ENCODE measurements at places on chromosomes 5 and 9.

DNA sequence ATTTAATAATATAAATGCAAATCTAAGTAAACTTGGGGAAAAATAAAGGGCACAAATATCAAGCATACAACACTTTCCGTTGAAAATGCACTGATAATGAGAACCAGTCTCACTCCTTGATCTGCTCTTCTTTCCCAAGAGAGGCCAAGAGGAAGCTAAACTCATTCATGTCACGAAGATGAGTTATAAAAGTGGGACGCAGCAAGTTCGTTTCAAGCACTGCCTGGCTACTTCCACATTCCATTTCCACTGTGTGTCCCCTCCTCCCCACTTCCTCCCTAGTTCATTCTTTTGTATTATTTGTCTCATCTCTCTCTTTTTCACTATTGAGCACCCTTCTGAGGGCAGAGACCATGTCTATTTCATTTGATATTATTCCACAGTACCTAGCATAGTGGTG is 158.1 kb downstream of the SLC24A2 start:
- DNase-seq = no peak

DNA sequence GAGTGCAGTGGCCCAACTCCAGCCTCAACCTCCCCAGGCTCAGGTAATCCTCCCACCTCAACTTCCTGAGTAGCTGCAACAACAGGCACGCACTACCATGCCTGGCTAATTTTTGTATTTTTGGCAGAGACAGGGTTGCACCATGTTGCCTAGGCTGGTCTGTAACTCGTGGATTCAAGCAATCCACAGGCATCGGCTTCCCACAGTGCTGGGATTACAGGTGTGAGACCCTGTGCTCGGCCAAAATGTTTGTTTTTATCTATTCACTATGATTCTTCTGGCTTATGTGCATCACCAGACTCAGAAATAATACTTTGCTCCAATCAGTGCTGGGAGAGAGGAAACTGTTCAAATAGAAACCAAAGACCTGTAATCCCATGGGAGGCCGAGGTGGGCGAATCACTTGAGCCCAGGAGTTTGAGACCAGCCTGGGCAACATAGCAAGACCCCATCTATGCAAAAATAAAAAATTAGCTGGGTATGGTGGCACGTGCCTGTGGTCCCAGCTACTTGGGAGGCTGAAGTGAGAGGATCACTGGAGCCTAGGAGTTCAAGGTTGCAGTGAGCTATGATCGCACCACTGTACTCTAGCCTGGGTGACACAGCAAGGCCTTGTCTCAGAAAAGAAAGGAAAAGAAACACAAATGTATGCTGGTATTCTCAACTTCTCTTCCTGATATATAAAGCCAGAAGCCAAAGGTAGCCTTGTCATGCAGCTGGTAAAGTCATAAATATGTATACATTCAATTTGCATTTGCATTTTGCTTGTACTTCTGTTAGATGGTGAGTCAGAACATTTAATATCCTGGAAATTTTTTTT is 4.5 kb downstream of the PIP5K1B start:
- DNase-seq = no peak

DNA sequence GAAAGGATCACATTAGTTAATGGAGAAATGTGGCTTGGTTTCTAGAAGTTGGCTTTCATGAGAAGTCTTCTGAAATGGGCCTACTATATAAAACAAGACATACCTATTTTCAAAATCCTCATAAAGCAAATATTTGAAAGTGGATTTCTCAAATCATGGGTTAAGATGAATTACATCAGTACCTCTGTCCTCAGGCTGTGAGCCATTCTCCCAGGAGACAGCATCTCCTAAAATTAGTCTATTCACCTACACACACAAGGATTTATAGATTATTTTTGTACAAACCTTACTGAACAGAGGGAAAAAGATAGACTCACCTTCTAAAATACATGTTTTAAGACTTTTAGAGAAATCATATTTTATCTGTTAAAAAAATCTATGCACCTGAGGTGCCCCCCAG is 32.1 kb upstream of the SPOCK1 start:
- no peak for DNase-seq

- DNase-seq = no peak
These were observed 47.3 kb downstream of the FSTL4 start for GRCh38 chr5:133564921-133565565.

- DNase-seq = no peak
These were observed 85.1 kb downstream of the BRINP1 start for GRCh38 chr9:119284118-119284517.

DNA sequence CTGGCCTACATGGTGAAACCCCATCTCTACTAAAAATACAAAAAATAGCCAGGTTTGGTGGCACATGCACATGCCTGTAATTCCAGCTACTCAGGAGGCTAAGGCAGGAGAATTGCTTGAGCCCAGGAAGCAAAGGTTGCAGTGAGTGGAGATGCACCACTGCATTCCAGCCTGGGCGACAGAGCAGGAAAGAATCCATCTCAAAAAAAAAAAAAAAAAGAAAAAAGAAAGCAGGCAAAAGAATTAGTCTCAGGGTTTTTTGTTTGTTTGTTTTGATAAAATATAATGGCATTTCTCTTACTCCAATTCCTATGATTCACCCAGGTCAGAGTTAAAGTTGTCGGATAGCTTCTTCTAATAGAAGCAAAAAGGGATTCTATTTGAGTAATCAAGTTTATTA is 67.0 kb upstream of the ATG10 start:
- no peak for DNase-seq

GRCh38 chr5:88944751-88945531 is 62.0 kb upstream of the MEF2C start:
- DNase-seq = no peak

DNA sequence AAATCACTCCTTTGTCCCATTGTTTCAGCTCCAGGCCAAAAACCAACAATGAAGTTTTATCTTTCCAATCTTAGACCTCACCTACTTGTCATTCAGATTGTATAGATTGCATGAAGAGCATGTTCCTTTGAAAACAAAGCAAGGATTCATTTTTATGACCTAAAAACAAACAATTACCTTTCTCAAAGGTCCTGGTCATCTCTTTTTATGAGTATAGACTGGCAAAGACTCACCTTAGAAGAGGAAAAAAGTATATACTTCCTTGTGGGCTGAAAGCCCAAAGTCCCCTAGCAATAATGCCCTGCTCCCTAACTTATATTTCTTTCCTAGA is 28.4 kb upstream of the TLE1 start:
- DNase-seq = no peak

GRCh38 chr5:174623433-174624019 is 100.9 kb upstream of the MSX2 start:
- DNase-seq = no peak

- no peak for DNase-seq
These were observed 223.8 kb downstream of the SEC61B start for GRCh38 chr9:99445920-99446319.

GRCh38 chr5:179226696-179227095 is 118.6 kb downstream of the ADAMTS2 start:
- no peak for DNase-seq

DNA sequence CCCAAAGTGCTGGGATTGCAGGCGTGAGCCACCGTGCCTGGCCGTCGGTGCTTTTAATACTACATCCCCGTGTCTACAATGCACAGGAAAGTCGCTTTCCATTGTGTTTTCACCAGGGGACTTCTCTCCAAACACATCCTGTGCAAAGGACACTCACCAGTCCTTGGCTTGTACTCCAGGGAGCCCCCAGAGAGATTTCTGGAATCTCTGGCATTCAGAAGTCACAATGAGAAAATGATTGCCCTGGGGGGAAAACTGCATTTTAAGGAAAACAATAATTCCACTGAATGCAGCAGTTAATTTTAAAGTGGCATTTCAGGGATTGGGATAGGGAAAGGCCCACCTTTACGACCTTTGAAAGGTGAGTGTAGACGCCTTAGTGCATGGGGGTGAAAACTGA is 112.0 kb downstream of the ADAMTS16 start:
- DNase-seq = no peak

DNA sequence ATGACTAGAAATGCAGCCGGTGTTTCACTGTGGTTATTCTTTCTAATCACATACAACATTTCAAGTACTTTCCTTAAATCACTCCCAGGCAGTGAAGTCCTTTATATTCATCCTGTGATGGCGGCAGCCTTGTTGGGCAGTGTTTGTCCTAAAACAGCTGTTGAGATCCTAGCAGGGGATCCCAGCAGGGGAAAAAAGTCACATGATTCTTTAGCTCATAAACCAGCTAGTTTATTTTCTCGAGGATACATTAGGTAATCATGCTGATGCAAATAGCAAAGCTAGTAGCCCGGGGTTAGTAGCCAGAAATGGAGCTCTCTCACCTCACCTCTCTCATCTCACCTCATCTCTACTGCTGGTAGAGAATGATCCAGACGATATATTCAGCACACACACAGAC is 70.5 kb downstream of the FOXD1 start:
- no peak for DNase-seq

- no peak for DNase-seq
These were observed 4.4 kb upstream of the IFT74 start for GRCh38 chr9:26951794-26952193.

DNA sequence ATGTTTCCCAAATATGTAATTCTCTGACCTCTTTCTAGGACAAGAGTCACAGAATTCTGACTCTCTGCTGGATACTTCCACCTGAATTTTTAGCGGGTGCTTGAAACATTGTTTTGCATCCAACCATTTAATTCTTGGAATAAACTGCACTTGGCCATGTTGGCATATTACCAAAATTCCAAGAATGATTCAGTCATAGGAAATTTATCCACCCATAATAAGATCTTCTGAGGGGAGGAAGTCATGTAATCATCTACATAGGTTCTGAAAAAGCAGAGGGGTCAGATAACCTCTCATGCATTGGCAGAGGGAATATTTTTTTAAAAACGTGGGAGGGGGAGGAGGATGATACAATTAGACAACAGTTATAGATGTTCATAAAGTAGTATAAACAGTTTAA is 156.9 kb downstream of the PAM start:
- no peak for DNase-seq

- no peak for DNase-seq
These were observed 21.9 kb upstream of the NOTCH1 start for GRCh38 chr9:136567651-136568287.

- no peak for DNase-seq
These were observed 93.4 kb upstream of the IRX4 start for GRCh38 chr5:1975898-1976765.

DNA sequence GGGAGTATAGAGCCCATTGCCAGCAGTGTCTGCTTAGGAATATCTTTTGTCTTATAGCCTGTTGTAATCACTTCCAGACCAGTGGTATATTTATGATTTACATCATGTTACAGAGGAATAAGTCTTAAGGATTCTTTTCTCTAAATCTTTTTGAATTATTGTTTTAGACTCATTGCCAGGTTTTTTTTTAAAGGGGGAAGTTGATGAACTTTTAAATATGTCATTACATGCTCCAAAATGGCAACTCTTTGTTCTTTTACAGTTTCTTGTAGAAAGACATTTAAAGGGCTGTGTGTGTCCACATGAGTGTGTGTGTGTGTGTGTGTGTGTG is 59.4 kb upstream of the NFIB start:
- DNase-seq = no peak

DNA sequence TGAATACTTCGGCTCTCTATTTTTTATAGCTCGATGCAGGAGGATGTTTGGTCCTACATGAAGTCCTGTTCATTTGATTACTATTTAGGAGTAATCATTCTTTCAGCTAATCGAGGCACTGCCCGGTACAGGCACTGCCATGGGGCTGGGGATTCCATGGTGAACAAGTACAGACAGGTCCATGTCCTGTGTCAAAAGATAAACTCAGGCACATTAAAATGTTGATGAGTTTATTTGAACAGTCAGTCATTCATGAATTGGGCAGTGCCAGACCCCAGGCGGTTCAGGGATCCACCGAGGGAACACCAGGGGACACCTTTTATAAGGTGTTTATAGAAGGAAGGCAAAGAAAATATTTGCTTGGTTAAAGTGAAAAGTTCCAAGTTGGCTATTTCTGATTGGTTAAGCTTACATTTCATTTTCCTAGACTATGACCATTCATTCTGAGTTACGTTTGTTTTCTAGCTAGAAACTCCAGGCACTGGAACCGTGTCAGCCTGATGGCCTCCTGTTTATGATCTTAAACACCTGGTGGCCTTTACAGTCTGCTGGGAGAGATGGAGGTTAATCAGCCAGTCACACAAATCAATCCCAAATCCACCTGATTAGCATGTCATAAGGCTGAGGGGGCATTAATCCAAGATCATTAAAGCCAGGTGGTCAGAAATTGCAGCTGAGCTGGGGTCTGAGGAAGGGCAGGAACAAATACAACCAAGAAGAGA is 47.0 kb upstream of the TDRD7 start:
- DNase-seq = no peak
